Posterior vena cava (tissue), 2 donors: ENCODE measurements at places on chromosomes 4 and X. TPM values are rescaled to one million over a fixed set of nuclear protein-coding genes. Genes with fewer than 3 reads are reported as not detected.

The MEPE gene
- not detected for total RNA-seq

The WDR17 gene
- 2.5 TPM for total RNA-seq

The ANTXR2 gene
- 111 TPM for total RNA-seq

The HSPA4L gene
- total RNA-seq, result 9.9 TPM
